ENCODE measurements at places on chromosomes 6 and 20. TPM values are rescaled to one million over a fixed set of nuclear protein-coding genes. Genes with fewer than 3 reads are reported as not detected.
A peak's percentile ranks its signal among the peaks of the same experiment; 100 is the strongest.

- DNase-seq, result peak; percentile 31
Measured at GRCh38 chr6:84777888-84778287, 13.5 kb upstream of the TBX18 start.

DNA sequence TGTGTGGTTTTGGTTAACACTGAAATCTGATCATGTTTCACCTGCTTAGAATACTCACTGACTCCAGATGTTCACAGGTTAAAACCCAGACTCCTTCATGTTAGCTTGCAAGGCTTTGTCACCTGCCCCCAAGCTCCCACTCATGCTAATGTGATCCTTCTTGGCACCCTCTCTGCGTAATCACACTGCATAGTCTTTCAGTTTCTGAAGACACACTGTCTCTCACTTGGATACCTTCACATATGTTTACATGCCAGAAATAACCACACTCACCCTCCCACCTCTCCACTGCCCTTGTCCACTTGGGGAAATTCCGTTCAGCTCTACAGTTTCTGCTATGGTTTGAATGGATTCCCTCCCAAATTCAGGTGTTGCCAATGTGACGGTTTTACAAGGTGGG is 234.7 kb upstream of the SASH1 start:
- DNase-seq, result peak; percentile 29

DNA sequence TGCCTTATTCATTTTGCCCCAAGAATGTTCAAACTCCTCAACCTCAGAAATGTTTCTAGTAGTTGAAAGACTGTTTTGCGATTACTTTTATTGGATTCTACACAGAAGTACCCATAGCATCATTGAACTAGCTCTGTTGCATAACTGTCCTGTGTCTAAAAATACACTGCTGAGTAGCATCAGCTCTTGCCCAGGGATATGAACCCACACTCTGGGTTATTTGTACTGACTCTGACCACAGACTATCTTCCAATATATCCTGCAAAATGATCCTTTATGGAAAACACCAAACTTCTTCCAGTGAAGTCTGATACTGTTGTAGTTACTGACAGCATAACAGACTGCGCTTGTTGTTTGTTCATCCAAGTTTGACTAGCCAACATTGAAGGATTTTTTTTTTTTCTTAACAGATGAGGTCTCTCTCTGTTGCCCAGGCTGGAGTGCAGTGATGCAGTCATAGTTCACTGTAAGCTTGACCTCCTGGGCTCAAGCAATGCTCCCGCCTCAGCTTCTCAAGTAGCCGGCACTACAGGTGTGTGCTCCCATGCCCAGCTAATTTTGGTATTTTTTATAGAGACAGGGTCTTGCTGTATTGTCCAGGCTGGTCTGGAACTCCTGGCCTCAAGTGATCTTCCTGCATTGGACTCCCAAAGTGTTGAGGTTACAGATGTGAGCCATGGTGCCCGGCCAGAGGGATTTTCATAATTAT is 49.9 kb downstream of the TULP4 start:
- peak; percentile 31 for DNase-seq

- DNase-seq, result no peak
Measured at GRCh38 chr6:47379328-47379727, 69.6 kb upstream of the TNFRSF21 start.

DNA sequence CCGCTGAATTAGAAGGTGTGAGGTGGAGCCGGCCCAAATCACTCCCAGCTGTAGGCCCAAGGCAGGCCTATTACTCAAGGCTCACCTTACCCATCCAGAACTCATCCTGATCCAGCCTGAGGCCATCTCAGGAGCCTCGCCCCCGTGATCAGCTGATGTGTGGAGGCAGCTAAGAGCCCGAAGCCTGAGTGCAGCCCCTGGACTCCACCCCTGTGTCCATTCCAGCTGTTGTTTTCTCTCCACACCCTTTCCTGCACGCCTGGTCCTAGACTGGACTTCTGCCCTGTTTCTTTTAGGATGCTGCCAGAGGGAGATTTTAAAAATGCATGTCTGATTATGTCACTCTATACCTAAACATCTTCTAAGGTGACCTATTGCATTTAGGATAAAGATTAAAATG is 124.7 kb upstream of the SUPT3H start:
- no peak for DNase-seq

- no peak for DNase-seq
Measured at GRCh38 chr6:113352831-113353230, 504.3 kb upstream of the MARCKS start.

GRCh38 chr6:4369616-4370015 is 234.2 kb upstream of the ECI2 start:
- peak; percentile 96 for DNase-seq

GRCh38 chr6:75819776-75820487 is 70.9 kb downstream of the MYO6 start:
- DNase-seq, result no peak

- DNase-seq, result no peak
Measured at GRCh38 chr6:51112731-51113130, 294.1 kb downstream of the TFAP2B start.

DNA sequence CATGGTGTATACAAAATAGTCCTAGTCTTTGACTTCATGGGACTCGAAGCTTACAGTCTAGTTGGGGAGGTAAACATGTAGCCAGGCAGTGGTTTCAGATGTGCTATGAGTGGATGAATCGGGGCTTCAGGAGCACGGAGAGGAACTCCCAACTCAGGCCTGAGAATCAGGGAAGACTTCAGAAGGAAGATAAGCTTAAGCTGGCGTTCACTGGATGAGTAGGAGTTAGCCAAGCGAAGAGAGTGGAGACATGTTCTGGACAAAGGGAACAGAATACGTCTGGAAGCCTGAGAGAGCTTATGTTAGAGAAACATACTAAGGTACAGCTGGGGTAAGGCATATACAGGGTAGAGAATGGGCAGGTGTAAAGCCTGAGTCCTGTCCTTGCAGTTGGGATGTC is 8.8 kb downstream of the CARMIL1 start:
- DNase-seq, result no peak

DNA sequence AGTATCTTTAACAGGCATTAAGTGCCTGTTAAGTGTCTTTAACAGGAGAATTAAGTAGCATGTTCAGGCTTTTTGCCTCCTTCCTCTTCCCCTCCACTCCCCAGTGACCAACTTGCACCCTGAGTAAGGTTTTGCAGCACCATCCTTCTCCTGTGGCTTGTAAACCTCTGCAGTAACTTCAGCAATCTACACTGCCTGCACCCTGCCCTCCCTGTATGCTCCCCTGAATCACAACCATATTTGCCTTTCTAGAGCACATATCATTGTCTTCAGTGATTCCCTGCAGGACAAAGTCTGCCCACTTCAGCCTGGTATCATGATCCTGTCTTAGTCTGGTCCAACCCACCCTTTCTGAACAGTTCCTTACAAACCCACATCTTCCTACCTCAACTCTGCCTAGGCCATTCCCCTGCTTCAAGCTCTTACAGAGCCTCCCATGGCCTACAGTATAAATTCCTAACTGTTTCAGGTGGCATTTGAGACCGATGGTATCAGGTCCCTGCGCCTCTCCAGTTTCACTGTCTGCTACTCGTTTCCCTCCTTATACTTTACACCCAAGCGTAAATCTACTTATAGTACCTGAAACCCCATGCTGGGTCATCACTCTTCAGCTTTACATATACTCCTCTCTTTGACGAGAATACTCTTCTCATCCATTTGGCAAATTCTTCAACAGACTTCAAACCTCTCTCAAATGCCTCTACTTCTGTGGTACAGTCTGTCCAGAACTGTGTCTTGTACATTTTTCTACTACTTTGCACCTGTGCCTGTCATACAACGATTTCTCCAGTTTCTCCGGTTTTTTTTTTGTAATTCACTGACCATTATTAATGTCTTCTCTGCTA is 69.8 kb downstream of the ZHX3 start:
- DNase-seq, result no peak

DNA sequence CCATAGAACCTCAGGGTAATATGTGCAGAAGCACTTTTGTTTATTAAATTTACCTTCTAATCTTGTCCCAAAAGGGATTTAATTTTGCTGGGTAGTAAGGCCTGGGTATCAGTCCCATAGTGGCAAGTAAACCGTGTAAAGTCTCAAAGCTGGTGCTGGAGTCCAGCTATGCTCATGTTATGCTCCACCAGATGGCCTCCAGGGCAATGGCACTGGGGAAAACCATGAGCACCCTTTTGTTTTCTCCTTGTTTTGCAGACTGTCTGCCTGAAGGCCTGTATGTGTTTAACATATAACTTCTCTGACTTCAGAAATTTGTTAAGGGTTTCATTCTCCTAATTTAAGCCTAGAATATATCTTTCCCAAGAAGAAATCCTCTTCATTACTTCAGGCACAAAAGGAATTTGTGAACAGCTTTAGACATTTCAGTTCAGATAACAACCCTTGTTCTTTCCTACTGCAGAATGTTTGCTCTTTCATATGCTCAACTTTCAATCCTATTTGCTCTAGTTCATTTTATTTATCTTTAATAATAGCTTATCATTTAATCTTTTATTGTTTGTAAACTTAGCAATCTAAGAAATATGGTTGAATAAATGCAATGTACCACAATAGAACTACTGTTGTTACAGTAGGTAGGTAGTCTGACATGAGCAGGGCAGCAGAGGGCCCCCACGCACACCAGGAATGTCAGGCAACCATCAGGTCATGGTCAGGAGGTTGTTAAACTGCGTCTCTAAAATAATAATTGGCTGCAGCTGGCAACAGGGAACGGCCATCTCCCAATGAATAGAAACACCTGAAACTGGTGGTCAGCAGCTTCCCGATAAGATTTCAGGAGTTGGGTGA is 162.8 kb downstream of the TENT5A start:
- DNase-seq, result peak; percentile 29

- DNase-seq, result peak; percentile 69
Measured at GRCh38 chr20:49595811-49596561, 28.0 kb upstream of the PTGIS start.

DNA sequence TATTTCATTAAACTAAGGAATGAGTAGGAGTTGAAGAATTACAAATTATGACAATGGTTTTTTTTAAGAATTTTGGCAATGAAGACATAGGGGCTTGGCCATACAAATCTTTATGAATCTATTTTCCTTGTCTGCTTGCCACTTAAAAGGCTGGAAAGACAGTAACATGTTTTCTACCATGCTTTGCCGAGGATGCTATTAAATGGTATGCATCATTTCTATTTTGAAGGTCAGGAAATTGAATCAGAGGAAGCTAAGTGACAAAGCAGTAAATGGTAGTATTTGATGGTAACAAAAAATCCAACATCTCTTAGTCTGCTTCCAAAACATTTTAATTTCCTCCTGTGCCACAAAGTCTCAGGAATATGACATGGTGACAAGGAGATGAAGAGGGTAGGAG is 287.2 kb downstream of the RFPL4B start:
- DNase-seq, result no peak

GRCh38 chr20:911882-912600 is 4.1 kb downstream of the ANGPT4 start:
- no peak for DNase-seq

DNA sequence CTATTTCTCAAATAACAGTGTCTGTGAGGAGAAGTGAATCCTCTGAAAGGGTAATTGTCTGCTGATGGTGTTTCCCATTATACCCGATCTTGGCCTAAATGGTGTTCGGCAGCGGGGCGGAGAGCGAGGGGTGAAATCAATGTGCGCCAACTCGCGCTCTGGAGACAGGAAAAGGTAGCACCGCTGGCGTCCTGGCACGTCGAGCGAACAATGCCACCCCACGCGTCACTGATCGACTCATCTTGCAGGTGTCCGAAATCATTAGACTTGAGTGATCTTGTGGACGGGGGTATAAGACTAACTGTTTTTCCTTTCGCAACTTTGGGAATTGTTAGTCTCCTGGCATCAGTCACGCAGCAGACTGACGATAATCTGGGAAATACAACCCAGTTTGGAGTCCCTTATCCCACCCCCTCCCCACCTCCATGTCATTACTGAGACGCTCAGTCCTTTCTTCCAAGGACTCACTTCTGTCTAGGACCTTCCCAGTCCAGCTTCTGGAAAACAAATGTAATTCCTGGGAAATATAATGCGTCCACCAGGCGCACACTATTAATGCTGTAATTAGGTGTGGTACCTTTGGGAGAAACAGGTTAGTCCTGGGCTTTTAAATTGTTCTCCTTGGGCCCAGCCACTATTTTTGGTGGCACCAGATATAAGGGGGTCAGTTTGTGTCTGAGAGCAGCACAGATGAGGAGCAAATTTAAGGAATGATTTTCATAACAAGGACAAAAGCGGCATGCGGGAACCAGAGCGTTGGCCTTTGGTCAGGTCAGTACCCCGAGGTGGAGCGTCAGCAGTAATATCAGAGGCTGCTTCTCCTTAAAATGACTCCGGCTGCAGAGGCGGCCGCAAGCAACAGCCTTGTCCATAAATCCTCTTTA is 2.3 kb downstream of the LINC00237 start:
- DNase-seq, result no peak

GRCh38 chr6:43089467-43089866 is 13.4 kb downstream of the PTK7 start:
- no peak for DNase-seq

GRCh38 chr20:37421060-37421905 is 75.3 kb downstream of the SRC start:
- DNase-seq, result no peak

DNA sequence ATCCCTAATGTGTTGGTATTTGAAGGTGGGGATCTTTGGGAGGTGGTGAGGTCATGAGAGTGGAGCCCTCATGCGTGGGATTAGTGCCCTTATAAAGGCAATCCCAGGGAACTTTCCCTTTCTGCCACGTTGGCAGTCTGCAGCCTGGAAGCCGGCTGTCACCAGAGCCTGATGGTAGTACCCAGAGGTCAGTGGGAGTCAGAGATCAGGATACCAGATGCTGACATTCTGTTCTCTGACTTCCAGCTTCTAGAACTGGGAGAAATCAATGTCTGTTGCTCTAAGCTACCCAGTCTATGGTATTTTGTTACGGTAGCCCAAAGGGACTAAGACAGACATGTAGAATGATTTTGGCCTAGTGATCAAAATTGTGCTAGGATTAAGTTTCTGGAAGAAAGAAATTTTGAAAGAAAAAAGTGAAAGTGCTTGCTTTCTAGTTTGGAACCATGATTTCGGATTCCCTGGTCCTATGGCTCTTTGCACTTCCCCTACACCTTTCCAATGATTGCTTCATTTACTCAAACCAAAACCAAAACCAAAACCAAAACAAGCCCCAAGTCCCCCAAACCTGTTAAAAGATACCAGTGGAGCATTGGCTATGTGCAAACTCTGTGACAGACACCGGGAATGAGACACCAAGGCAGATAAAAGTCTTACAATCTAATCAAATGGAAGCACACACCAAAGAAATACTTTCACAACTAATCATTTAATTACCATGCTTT is 173.7 kb upstream of the ZNF217 start:
- peak; percentile 56 for DNase-seq

GRCh38 chr6:149108038-149108748 is 209.3 kb upstream of the TAB2 start:
- peak; percentile 20 for DNase-seq

- no peak for DNase-seq
Measured at GRCh38 chr6:168374051-168374502, 54.5 kb upstream of the DACT2 start.

The HDDC2 gene
- 84.3 TPM for total RNA-seq

The HSPA1L gene
- 0.30 TPM for total RNA-seq

The GSTA3 gene
- 2.4 TPM for total RNA-seq

The PI3 gene
- not detected for total RNA-seq

The FNDC11 gene
- not detected for total RNA-seq

The PLEKHG1 gene
- total RNA-seq, result not detected

The MLIP gene
- total RNA-seq, result not detected

The SPTLC3 gene
- 9.2 TPM for total RNA-seq

The TCF21 gene
- 0.07 TPM for total RNA-seq

The DLGAP4 gene
- 26.0 TPM for total RNA-seq

The RAB32 gene
- 91.6 TPM for total RNA-seq

The WFDC2 gene
- not detected for total RNA-seq

The TUBB2B gene
- total RNA-seq, result 60.1 TPM

The TAGAP gene
- total RNA-seq, result 0.02 TPM

The TUBB1 gene
- total RNA-seq, result 0.17 TPM

The TNFAIP3 gene
- total RNA-seq, result 7.7 TPM

The TPD52L2 gene
- 152 TPM for total RNA-seq

The HFE gene
- total RNA-seq, result 16.9 TPM
